A549 (cell line): ENCODE measurements at places on chromosomes 1 and 21.
A peak's percentile ranks its signal among the peaks of the same experiment; 100 is the strongest.

DNA sequence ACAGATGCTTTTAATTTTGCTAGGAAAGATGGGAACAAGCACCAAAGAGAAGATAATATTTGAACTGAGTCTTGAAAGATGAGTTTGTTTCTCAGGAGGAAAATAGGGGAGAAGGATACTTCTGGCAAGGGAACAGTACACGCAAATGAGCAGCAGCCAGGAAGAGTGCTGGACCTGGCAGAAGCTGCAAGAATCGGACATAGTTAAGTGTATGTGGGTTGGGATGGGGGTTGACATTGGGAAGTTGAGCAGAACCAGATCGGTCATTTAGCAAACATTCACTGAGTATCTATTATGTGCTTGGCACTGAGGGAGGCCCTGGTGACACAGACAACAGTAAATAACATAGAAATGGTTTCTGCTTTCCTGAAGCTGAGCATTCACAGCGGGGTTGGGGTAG, 198.8 kb downstream of the PLPP3 start:
- no peak for DNase-seq

DNA sequence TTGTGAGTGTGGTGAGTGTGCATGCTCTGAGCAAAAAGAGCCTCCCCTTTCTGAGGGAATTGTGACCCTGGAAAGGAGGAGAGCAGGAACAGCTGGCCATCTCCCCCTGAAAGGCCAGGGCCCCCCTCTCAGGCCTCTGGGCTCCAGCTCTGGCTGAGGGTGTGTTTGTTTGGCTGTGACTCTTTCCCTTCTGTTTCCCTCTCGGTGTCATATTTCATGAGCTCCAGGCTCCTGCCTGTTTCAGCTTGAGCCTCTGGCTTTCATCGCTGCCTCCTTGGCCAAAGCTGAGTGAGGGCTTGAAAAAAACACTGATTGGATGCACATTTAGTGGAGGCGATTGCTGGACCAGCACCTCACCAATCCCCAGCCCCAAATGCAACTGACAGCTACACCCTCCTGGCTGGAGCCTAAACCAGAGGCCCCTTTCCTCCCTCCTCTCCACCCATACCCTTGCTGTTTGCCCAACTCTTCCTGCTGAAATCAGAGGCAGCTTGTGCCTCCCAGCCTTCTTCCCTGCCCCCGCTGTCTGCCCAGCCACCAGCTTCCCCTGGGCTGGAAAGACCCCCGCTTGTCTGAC, 64.1 kb downstream of the DDR2 start:
- DNase-seq = peak; percentile 54

DNA sequence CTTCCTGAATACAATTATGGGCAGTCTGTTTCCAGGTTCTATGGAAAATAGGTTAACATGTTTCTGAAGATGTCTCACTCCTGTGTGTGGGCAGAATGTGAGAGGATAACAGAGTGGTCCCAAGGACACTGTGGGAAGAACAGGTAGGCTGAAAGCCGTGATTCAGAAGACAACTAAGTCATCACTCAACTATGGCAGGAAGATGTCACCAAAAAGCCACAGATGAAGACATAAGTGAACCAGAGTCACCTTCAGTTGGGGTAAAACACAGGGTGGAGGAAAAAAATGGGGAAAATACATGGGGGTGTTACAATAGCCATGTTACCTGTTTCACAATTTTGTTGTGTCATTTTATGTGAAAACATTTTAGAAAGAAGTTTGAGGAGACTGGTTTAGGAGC, 75.1 kb downstream of the UCHL5 start:
- no peak for DNase-seq

DNA sequence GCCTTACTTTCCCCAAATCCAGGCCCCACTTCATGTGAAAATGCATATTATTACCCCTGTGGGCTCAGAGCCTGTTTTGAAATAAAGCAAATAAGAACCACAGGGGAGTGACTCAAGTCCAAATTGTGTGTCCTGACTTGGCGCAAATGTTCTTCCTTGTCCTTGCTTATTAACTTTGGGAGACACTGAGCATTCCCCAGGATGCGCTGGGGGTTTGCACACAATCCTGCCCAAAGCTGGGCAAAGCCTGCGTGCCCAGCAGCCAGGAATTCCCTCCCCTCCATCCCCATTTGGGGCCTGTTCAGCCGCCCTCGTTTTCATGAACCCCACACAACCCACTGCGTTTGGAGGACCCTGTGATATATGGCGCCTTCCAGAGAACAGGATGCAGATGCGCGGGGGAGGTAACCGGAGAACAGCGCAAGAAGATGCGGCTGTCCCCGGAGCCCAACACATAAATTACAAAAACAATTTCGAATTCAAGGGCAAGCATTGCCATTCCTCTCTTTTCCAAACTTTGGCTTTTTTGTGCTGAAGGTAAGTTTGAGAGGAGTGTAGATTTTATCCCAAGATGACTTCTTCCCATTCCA, 42.4 kb upstream of the CLDN14 start:
- no peak for DNase-seq

DNA sequence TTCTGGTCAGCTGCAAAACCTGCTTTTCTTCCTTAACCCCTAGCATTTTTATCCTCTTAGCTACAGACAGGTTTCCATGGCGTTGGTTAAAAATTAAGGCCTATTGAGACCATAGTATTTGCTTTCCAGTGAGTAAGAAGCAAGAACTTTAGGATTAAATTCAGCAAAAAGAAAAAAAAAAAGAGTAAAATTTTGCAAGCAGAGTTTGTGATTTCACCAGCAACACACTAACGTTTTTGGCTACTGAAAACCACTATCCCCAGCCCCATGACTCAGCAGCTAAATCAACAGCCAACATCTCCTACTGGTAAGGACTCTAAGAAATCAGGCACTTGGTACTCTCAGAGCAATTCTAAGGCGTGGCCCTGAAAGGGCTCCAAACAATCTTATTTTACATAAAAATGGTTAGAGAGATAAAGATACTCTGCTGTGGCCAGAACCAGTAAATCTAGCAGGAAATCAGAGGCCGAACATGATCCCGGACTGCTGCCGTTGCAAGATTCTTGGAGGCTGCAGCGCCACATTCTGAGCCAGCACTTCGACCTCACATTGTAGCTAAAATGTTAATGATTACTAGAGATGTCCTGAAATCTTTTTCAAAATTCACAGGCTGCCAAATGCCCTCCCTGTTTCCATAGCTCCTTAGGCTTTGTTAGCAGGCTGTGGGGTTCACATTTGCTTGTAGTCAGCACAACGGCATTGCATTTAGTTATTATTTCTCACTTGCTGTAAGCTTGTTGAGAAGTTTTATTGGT, 1.6 kb upstream of the ENO1 start:
- DNase-seq = peak; percentile 83

GRCh38 chr1:50902419-50902818, 57.6 kb downstream of the FAF1 start:
- no peak for DNase-seq

DNA sequence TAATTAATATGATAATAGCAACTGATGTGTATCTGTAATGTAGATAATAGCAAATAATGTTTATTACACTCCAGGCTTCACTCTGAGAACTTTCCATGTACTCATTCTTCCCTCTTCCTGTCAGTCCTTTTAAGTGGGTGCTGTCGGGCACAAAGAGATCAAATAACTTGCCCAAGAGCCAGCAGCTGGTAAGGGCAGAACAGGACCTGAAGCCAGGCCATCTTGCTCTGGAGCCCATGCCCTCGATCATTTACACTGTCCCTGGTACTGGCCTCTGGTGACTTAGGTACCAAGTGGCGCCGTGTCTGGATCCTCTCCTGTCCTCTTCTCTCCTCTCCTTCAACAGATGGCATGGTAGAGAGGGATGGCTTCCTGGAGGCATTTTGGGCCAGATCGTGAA, 97.2 kb downstream of the VPS13D start:
- no peak for DNase-seq

DNA sequence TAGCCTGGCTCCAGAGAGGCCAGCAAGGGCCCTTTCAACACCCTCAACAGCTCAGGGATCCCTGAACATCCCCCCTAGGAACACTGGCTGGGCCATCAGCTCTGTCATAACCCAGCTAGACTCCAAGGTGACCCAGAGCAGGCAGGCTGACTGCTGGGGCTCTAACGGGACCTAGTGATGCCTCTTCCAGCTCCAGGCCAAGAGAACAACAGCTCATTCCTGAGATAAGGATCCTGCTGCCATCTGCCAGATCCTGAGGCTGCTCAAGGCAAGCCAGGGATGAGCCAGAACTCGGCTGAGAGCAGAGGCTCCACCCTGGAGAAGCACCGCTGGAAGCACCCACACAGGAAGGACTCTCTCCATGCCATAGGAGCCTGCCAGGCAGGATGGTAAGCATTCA, 2.0 kb downstream of the VSIG8 start:
- DNase-seq = no peak

- DNase-seq = no peak
Observed at GRCh38 chr21:42111811-42112210, 40.7 kb downstream of the UMODL1 start.

GRCh38 chr1:70863239-70863638, 184.4 kb downstream of the PTGER3 start:
- DNase-seq = no peak

DNA sequence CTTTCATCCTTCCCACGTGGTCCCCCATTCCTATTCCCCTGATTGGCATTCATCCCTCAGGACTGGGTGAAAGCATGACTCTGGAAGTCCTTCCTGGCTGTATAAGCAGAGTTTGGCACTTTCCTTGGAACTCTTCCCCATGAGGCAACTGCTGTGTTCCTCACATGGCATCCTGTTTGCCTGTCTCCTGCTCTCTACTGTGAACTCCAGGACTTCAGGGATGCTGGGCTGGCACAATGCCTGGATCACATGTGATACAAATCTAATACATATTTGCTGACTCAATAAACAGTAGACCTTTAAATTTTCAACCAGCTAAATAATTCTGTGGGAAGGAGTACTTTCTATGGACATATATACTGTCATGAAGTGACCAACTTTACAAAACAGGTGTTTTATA, 46.8 kb upstream of the EDEM3 start:
- peak; percentile 7 for DNase-seq

DNA sequence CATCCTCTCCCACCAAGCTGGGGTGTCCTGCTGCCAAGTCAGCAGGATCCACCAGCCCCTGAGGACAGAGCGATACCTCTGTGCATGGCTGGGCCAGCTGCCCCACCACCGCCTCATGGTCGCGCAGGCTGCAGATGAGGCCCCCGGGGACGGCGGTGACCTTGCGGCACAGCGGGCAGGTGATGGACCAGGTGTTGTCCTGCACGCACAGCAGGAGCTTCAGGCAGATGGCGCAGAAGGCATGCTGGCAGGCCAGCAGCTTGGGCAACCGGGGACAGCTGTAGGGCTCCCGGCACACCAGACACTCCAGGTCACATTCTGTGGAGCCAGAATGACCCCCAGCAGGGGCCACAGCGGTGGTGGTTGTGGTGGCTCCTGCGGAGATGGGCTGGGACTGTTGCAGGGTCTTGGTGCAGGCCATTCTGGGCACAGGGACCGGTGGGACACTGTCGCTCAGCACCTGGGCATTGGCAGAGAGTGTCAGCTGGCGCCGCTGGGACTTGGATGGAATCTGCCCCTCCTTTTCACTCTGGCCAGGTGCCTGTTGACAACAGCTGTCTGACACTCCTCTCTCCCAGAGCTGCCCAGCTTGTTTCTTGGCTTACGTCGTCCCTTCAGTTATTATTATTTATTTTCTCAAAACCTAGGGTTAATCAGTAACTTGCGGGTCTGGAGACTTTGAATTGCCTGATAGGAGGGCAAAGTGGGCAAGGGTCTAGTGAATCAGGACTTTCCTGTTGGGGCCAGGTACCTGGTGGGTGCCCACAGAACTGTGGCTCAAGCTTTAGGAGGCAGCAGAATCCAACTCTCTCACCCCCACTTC, at the start of gene RNF186:
Gene RNF186, minus strand, starts transcription at position 603 of the 823 bp plus-strand sequence. Its CDS starts 182 bp downstream, at position 421.
- no peak for DNase-seq

DNA sequence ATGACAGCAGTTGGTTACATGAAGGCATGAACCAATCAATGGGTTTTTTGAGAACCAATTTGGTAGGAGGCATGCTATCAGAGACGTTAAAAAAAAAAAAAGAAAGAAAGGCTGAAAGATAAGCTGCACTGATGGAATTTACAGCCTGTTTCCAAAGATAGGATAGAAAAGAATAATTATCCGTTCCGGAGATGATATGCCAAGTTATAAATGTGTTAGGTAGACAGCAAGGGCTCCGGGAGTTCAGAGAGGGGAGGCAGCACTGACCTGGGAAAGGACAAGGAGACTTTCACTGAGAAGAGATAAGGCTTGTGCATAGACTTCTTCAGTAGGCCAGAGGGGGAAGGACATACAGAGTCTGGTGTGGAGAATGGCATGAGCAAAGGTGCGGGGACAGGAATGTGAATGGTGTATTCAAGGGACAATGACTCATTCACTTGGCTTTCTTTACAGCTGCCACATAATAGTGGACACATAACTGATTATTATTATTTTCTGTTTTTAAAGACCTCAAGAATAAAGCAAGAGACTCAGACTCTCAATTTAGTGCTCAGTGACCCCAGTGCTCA, 24.8 kb upstream of the ACBD6 start:
- DNase-seq = peak; percentile 36

- DNase-seq = no peak
Observed at GRCh38 chr1:24970926-24971875, 41.1 kb upstream of the RUNX3 start.

- no peak for DNase-seq
Observed at GRCh38 chr1:175499595-175500382, 243.6 kb downstream of the TNR start.

DNA sequence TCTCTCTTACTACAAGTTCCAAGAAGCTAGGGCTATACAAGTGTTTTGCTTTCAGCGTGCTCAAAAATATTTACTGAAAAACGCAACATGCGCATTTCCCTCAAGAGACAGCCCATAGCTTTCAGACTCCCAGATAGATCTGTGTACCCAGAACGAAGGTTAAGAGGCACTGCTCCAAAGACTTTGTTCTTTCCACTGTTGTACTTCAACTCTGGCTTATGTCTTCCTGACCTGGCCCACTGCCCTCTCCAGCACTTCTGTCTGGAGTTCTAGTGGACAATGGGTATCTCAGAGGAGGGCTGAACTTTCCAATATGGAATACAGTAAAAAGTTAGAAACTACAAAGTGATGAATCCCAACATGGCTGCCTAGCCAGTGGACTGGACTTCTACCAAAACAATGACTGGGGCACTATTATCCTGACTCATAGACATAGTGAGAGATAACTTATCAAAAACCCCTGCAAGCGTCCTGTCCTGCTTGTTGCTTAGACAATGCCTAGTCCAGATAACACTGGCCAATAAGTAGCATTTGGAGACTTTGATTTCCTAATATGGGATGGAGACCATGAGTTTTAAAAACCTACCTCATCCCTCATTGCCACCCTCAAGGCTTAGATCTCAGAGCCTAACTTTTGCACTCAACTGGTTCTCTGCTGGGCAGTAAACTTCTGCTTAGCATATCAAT, 8.8 kb upstream of the ADAR start:
- DNase-seq = no peak

DNA sequence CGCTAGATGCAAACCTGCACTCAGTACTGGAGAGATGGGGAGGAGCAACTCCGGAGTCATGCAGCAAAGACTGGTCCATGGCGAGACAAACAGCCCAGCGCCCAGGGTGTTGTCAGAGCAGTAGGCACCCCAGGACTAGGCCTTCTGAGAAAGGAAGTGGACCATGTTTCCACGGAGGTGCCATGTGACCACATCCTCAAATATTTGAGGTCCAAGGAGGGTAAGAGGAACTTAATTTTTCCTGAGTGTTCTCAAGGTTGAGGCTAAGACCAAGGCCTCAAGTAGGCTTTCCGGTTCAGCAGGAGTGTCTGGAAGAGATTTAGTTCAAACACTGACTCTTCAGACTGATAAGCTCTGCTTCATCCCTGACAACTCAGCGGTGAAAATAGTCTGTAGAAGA, 186.2 kb downstream of the RHOU start:
- DNase-seq = no peak

- DNase-seq = no peak
Observed at GRCh38 chr1:23568608-23569383, 9.5 kb upstream of the ID3 start.
